ENCODE measurements at places on chromosomes 2 and 18. TPM values are rescaled to one million over a fixed set of nuclear protein-coding genes. Genes with fewer than 3 reads are reported as not detected.

DNA sequence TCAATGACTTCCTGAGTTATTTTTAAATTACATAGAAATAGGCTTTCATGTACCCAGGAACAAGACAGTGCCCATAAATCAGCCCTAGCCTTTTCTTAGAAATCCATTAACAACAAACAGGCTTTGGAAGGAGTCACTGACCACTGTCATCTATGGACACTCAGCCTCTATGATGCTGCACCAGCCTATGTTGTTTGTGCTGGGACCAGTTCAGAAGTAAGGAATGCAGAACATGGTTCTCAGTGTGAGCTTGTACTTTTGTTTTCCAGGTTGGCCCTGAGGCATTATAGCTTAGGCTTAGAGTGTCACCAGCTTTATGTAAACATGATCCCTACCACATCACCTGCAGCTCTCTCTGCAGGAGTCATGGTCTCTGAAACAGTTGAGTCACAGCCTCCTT, 335.7 kb upstream of the CDH7 start:
- DNase-seq: no peak

DNA sequence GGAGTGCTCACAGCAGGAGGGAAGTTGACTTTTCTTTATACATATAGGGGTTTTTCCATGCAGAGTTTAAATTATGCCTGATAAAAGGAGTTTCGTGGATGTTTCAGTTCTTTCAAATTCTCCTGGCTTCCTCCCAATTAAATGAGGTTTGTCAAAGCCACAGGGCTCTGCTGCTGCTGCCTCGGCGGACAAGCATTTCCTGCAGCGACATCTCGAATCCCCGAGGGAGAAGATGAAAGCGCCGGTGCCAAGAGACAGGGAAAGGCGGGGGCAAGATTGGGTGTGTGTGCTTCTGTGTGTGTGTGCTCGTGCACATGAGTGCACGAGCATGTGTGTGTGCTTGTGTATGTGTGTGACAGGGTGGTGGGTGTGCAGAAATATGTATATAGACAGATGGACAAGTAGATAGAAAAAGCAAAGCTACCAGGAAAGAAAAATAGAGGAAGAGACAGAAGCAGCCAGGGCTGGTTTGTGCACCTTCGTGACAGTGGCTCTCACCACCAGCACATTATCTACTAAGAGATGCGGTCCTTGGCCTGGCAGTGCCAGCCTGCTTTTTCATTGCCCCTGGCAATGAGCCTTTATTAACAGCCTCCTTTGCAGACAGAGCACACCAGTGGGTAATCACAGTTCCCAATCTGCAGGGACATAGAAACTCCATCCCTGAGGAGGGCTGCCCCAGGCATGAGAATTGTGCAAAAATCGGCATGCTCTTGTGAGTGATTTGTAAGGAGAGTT, 76.2 kb downstream of the CDK15 start:
- peak; percentile 54 for DNase-seq

DNA sequence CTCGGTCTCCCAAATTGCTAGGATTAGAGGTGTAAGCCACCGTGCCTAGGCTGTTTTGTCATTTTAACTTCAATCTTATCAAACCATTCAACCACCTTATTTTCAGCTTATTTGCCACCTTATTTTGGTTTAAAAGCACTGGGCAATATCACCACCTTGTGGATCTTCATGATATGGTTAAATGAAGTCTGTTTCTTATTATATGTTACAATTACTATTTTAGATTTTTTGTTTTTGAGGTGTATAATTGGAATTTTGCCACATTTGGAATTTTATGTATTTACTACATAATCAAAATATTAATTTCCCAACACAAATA, 43.8 kb upstream of the SCN9A start:
- peak; percentile 20 for DNase-seq

DNA sequence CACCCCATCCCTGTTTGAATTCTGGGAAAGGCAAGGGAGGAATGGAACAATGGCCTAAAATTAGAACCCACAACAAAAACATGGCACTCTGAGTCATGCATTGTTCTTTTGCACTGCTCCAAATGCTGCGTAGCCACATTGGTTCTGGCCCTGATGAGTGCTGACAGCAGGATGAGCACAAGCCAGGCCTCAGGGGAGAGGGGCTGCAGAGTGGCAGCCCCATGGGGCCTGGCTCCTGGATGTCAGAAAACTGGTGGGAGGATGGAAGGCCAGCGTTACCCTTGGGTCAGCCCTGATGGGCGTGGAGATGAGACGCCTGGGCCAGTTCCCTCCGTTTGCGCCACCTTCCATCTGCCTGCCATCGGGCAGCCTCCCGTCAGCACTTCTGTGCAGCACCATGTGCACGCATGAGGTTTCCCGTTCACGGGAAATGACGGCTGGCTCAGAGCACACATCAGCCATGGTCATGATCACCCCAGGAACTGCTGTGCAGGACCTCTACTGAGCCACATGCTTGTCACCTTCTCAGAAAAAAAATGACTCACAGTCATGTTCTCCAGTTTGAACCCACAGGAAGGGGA, 65.6 kb downstream of the CYP26B1 start:
- DNase-seq: peak; percentile 20

GRCh38 chr2:174158003-174158402, 90.3 kb downstream of the OLA1 start:
- peak; percentile 30 for DNase-seq

DNA sequence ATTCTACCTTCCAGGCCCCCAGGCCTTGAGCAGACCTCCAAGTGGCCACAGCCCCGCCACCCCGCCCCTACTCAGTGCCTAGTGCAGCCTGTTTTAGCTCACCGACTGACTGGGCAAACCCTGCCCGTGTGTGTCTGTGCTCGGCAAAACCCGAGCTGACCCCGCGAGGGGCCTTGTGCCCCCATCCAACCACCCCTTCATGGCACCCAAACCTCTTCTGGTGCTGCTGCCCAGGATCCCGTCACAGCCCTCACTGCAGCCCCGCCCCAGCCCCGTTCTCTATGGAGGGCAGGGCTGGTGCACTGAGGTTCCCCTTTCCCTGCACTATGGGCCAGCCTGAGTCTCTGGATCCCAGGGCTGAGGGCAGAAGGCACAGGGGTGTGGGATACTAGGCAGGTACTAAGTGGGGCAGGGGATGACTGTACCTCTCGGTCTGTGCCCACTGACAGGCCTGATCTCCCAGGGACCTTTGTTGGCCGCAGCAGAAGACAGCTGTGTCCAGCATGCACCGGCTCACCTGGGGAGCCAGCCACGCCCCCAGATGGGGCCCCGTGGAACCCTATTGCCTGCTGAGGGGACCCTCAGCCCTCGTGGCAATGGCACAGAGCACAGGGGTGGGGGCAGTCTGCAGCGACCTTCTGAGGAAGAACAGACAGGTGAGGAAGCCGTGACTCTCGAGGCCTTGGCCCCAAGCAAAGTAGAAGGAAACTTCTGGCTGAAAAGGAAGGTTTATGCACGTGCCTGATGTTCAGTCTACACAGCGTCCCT, 69.9 kb upstream of the OTOS start:
- DNase-seq: no peak

DNA sequence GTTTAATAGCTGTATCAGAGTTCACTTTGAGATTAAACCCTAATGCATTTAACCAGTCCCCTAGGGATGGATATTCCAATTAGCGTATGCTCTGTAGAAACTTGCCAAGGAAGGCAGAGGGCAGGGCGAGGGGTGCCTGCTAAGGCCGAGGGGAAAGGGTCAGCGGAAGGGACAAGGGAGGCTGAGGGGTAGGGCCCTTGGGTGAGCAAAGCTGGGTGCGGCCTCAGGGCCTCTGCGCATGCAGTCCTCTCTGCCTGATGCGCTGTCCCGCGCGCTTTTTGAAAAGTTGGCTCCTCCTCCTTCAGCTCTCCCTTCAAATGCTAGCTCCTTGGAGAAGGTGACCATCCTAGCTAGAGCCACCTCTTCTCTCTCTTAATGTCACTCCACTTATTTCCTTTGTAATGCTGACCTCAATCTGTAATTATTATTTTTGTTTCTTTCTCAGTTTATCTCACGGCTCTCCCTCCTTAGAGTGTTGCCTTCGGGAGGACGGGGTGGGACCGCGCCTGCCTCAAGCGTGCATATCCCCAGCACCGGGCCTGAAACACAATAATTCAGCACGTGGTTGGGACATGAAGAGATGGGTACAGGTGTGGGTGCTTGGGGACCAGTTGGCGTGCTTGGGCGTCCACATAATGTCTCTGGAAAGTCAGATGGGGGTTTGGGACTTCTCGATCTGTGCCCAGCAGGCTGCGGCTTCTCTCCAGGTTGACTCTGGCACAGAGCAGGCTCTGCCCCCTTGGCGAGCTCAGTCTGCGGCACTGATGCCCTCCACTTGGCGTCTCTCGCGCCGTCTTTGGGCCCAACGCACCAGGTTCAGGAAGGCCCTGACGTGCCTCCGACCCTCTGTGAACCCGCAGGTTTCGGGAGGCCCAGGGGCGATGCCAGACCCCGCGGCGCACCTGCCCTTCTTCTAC, 10.0 kb downstream of the ZAP70 start:
- DNase-seq: no peak

- peak; percentile 82 for DNase-seq
Measured at GRCh38 chr2:20642055-20642971, 8.6 kb downstream of the HS1BP3 start.

DNA sequence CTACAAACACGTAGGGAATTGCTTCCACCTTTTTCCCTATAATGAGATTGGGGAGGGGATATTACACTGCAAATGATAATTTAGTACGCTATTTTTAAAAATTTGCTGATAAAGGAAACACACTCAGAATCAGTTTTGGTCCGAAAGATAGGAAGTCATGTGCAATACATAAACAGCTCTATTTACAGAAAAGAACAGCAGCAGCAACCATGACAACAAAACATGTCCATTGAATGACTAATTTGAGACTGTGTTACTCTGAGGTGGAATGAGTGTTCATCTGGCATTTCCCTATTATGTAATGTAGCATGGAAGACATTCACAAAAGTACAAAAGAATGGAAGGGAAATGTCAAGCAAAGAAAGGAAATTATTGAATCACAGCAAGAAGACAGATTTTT, 337.2 kb downstream of the NBAS start:
- peak; percentile 12 for DNase-seq

PNPT1 gene
- 62.2 TPM for total RNA-seq

DNA sequence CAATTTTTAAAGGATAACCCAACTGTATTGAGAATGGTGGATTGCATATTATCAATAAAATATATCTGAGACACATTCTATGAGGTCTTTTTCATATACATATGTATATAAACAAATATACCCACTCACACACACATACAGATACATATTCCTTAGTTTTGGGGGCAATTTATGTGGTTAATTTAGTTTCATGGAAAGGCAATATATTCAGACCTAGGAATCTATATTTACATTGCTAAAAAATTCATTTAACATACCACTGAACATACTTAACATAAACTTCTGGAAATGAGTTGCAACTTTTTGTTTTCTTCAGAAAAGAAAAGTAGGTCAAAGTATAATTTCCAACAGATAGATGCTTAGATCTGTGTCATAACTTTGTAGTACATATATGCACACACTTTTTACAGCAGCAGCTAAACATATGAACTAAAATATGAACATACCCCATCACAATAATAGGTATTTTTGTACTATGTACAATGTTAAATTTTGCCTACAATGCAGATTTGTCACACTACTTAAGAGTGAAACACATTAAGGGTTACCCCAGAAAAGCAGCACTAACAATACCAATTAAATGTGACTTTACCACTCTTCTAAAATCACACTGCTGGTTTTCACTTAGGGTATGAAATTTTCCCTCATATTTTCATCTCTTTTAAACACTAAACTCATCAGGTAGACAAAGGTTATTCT, 23.0 kb downstream of the HEATR5B start:
- no peak for DNase-seq

DNA sequence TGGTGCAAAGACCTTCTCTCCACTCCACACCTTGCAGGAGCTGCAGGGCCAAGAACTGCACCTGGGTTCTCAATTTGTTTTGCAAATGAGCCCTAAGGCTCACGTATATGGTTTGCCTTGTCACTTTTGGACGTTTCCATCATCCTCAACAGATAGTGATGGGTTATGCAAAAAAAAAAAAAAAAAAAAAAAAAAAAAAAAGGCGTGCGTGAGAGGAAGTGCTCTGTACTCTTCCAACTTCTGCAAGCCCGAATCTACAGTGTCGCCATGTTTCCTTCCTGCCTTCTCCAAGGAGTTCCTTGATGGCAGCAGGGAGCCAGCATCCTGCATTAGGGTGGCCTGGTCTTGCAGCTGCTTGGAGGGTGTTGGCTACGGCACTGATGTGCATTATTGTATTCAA, 4.0 kb upstream of the INHBB start:
- DNase-seq: no peak

HMSD gene
- total RNA-seq: 0.06 TPM
